ENCODE measurements at places on chromosomes 1 and 21. TPM values are rescaled to one million over a fixed set of nuclear protein-coding genes. Genes with fewer than 3 reads are reported as not detected.

GRCh38 chr1:233361876-233362275 lies 34.4 kb downstream of the MAP3K21 start:
- DNase-seq, result no peak

GRCh38 chr1:235882816-235883215 lies 16.1 kb upstream of the LYST start:
- no peak for DNase-seq

GRCh38 chr1:31712630-31713029 lies 8.8 kb upstream of the COL16A1 start:
- no peak for DNase-seq

GRCh38 chr1:59814180-59814900 lies 409 bp upstream of the HOOK1 start:
- no peak for DNase-seq

DNA sequence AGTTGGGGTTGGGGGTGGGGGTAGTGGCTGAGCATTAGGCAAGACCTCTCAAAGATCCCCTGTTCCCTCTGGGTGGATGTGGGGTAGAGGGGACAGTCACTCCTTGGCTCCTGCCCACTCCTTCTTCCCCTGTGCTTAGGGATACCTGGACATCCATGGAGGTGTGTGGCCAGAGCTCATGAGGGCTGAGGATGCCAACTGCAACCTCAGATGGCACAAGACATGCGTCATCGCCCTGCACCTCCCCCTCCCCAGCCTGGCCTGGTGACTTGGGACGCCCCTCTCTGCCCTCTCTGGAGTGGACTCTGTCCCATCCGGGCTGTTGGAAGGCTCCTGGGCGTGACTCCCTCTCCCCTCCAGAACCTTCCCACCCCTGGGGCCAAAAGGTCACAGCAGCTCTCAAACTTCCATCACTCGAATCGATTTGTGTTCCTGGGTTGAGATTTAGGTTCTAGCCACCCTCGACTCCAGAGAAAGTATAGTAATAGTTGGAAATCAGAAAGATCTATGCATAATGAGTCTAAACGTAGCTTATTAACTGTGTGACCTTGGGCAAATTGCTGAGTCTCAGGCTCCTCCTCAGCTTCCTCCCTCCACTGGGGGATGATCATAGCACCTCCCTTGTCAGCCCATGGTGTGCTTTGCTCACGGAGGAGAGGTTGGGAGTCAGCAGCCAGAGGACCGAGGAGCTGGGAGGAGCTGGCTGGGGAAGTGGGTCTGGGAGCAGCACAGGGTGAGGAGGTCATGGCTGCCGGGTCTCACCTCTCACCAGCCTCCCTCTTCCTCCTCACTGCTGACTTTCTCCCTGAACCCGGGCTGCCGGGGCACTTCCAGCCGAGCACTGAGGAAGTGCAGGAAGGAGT lies 2.2 kb upstream of the PTPN7 start:
- peak; percentile 31 for DNase-seq

GRCh38 chr1:94719926-94720793 lies 100.0 kb upstream of the SLC44A3 start:
- no peak for DNase-seq

Gene OR6Y1
- not detected for total RNA-seq

Gene SPRR5
- total RNA-seq, result not detected

Gene NHLH1
- total RNA-seq, result 0.65 TPM

Gene TFF2
- not detected for total RNA-seq

Gene ERICH3
- total RNA-seq, result not detected

Gene ZNF697
- not detected for total RNA-seq
